Upper lobe of left lung (tissue), 6 donors: ENCODE measurements at places on chromosomes 2 and 18. TPM values are rescaled to one million over a fixed set of nuclear protein-coding genes. Genes with fewer than 3 reads are reported as not detected.

GRCh38 chr2:6535572-6535971 lies 330.1 kb downstream of the CMPK2 start:
- no peak overlapping the region for H3K4me3 ChIP-seq
- no peak for DNase-seq
- no peaks in the 10 kb centered on the region for H3K36me3 ChIP-seq

- no peak overlapping the region for H3K4me3 ChIP-seq
- no peak for DNase-seq
- H3K4me1 ChIP-seq = peaks cover 5% of the 10 kb centered on the region
- no peak overlapping the region for H3K27ac ChIP-seq
- H3K27me3 ChIP-seq = no peaks in the 10 kb centered on the region
Measured at GRCh38 chr2:69067026-69067630, 54.1 kb downstream of the ANTXR1 start.

DNA sequence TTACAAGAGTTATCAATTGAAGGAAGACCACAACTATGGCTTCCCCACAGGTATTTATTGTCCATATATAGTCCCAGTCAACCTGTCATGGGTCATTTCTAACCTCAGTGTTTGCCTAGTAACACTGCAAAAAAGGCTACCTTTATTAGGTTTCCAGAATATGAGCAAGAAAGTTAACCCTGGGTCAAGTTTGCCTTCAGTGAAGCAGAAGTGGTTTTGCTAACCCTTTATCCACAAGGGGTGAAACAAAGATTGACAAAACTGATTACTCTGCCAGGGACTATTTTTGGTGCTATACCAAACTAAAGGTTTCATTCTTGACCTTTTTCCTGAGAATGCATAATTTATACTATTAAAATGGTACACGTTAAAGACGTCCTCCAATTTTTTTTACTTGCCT lies 28.8 kb downstream of the SP100 start:
- no peaks in the 10 kb centered on the region for H3K27me3 ChIP-seq
- no peak overlapping the region for H3K27ac ChIP-seq
- DNase-seq = no peak
- H3K4me3 ChIP-seq = no peak overlapping the region

GRCh38 chr2:122072666-122073065 lies 317.2 kb downstream of the TSN start:
- H3K4me3 ChIP-seq = no peak overlapping the region
- no peak overlapping the region for H3K27ac ChIP-seq
- no peaks in the 10 kb centered on the region for H3K36me3 ChIP-seq
- no peaks in the 10 kb centered on the region for H3K27me3 ChIP-seq
- no peaks in the 10 kb centered on the region for H3K4me1 ChIP-seq

DNA sequence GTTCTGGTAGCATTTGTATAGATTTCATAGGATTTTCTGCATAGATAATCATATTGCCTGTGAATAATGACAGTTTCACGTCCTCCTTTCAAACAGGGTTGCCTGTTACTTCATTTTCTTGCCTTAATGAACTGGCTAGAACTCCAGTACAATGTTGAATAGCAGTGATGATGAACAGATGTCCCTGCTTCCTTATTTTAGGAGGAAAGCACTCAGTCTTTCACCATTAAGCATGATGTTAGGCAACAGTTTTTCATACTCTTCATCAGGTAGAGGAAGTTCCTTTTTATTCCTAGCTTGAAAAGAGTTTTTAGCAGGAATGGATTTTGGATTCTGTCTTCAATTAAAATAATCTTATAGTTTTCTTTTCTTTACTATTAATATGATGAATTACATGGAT lies 39.7 kb downstream of the C2orf76 start:
- no peaks in the 10 kb centered on the region for H3K36me3 ChIP-seq
- DNase-seq = no peak
- H3K27ac ChIP-seq = no peak overlapping the region
- no peaks in the 10 kb centered on the region for H3K4me1 ChIP-seq
- no peak overlapping the region for H3K4me3 ChIP-seq

DNA sequence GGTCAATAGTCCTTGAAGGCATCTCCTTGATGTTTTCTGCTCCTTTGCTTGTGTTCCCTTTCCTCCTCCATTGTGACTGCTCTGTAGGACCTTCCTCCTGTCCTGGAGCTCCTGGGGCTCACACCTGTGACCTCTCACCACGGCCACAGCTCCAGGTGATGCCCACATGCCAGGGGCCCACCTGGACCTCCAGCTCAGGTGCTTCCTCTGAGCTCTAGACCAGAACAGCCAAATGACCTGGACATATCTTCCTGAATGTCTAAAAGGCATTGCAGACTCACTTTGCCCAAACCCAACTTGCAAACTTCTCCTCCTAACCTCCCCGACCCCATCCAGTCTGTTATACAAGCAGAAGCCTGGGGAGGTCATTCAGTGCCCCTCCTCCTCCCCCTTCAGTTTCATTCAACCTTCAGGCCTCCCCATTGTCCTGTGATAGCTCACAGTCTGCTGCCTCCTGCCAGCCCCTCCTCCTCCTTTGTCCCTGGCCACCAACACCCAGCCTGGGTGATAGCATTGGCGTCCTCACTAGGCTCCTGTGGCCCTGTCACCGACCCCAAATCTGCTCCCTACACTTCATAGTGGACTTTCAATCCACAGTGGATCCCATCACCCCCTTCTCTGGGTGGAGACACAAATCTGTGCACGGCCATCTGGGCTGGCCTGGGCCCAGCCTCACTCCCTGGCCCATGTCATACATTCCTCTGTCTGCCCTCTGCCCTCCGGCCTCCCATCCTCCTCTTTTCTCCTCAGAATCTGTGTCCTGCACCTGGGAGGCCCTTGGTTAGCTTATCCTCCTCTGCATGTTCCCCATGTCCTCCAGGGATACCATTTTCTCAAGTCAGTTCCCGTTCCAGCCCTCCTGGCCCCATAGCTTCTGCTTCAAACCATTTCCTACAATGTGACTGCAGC lies 310.4 kb upstream of the HDAC4 start:
- no peak for DNase-seq
- no peak overlapping the region for H3K27ac ChIP-seq
- H3K36me3 ChIP-seq = no peaks in the 10 kb centered on the region
- H3K4me1 ChIP-seq = no peaks in the 10 kb centered on the region
- no peak overlapping the region for H3K4me3 ChIP-seq

DNA sequence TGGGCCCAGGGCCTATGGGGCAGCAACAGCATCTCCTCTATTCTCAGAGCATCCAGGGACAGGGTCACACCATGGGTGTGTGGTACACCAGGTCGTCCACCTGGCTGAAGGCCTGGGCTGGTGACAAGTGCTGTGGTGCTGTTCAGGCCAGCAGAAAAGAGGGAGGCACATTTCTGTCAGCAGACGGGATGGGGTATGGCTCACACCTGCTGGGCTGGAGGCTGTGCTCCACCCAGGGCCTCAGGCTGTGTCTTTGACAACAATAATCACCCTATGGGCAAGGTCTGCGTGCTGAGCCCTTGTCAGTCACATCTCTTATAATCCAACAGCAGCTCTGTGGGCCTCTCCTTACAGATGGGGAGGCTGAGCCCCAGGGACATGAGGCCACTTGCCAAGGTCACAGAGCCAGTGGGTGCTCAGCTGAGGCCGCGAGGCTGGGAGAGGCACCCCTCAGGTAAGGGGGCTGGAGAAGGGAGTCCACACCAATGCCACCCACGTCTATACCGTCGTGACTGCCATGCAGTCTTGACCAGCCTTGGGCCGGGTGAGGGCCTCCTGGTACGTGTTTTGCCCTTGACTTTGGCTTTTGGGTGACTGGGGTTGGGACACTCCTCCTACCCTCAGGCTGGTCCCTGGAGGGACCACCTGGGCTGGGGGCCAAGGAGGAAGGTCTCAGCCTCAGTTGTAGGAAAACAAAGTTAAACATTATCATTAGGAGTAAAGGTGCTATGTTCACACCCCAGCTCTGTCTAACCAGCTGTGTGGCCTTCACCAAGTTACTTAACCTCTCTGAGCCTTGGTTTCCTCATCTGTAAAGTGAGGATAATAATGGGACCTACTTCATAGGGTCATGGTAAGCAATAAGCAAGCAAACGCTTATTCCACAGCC lies 5.6 kb upstream of the HS6ST1 start:
- no peak overlapping the region for H3K4me3 ChIP-seq
- no peaks in the 10 kb centered on the region for H3K27me3 ChIP-seq
- H3K36me3 ChIP-seq = no peaks in the 10 kb centered on the region

GRCh38 chr2:23803264-23803964 lies 123.5 kb downstream of the ATAD2B start:
- no peaks in the 10 kb centered on the region for H3K27me3 ChIP-seq
- no peak overlapping the region for H3K4me3 ChIP-seq
- H3K36me3 ChIP-seq = no peaks in the 10 kb centered on the region
- H3K4me1 ChIP-seq = no peaks in the 10 kb centered on the region

GRCh38 chr2:70895249-70895648 lies 40.5 kb upstream of the ATP6V1B1 start:
- H3K36me3 ChIP-seq = no peaks in the 10 kb centered on the region
- peaks cover 13% of the 10 kb centered on the region for H3K4me1 ChIP-seq
- no peak for DNase-seq

- H3K4me1 ChIP-seq = no peaks in the 10 kb centered on the region
- no peak overlapping the region for H3K4me3 ChIP-seq
- DNase-seq = no peak
- H3K27me3 ChIP-seq = no peaks in the 10 kb centered on the region
Measured at GRCh38 chr2:32952761-32953476, 6.2 kb downstream of the LTBP1 start.

DNA sequence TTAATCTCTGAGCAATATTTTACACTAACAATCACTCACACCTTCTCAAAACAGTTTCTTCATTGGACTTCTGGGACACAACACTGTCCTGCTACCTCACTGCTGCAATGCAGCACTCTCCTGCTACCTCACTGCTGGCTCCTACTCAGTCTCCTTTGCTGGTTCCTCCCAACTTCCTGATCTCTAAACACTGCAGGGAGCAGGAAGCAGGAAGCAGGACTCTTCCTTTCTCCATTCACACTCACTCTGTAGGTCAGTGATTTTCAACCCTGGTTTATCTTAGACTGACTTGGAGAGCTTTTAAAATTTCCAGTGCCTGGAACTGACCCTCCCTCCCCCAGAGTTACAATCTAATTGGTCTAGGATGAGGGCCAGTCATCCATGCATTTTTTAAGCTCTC lies 243.4 kb upstream of the RBBP8 start:
- H3K27me3 ChIP-seq = no peaks in the 10 kb centered on the region
- no peaks in the 10 kb centered on the region for H3K36me3 ChIP-seq
- no peak overlapping the region for H3K4me3 ChIP-seq
- no peak overlapping the region for H3K27ac ChIP-seq

DNA sequence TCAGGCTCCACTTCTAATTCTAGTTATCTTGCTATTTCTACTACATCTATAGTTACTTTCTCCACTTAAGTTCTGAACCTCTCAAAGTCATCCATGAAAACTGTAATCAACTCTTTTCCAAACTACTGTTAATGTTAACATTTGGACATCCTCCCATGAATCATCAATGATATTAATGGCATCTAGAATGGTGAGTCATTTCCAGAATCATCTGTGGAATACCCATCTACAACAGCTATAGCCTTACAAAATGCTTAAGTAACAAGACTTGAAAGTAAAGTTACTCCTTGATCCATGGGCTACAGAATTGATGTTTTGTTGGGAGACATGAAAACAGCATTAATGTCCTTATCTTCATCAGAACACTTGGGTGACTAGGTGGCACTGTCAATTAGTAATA lies 35.4 kb downstream of the BARD1 start:
- no peaks in the 10 kb centered on the region for H3K4me1 ChIP-seq
- peaks cover 7% of the 10 kb centered on the region for H3K36me3 ChIP-seq
- H3K4me3 ChIP-seq = no peak overlapping the region
- H3K27me3 ChIP-seq = no peaks in the 10 kb centered on the region
- no peak overlapping the region for H3K27ac ChIP-seq

GRCh38 chr18:13267431-13267873 lies 48.9 kb downstream of the LDLRAD4 start:
- H3K36me3 ChIP-seq = no peaks in the 10 kb centered on the region
- no peak overlapping the region for H3K27ac ChIP-seq

GRCh38 chr2:26581266-26581990 lies 59.7 kb downstream of the CIB4 start:
- H3K36me3 ChIP-seq = no peaks in the 10 kb centered on the region
- H3K4me3 ChIP-seq = no peak overlapping the region
- no peak overlapping the region for H3K27ac ChIP-seq
- H3K27me3 ChIP-seq = no peaks in the 10 kb centered on the region
- no peaks in the 10 kb centered on the region for H3K4me1 ChIP-seq
- DNase-seq = no peak

DNA sequence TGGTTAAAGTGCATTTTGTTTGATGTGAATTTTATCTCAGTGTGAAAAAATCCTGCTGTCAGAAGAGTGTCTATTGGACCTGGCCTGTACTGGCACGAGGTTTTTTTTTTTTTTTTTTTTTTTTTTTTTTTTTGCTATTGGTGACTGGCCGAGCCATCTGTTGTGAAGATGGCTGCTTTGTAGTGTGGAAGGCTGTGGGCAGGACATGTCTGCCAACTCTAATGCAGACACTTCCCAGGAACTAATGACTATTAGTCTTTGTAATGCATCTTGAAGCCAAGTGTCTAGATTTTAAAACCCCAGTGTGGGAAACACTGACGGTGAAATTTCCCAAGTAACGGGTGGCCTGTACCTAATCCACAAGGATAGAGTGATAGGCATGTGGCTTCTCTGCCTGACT lies 34.3 kb downstream of the ZAP70 start:
- no peak overlapping the region for H3K27ac ChIP-seq
- no peaks in the 10 kb centered on the region for H3K4me1 ChIP-seq
- H3K36me3 ChIP-seq = no peaks in the 10 kb centered on the region
- no peak overlapping the region for H3K4me3 ChIP-seq
- no peak for DNase-seq

GRCh38 chr2:78486565-78486964 lies 538.9 kb upstream of the REG3G start:
- no peaks in the 10 kb centered on the region for H3K36me3 ChIP-seq
- no peaks in the 10 kb centered on the region for H3K4me1 ChIP-seq
- no peak overlapping the region for H3K4me3 ChIP-seq

DNA sequence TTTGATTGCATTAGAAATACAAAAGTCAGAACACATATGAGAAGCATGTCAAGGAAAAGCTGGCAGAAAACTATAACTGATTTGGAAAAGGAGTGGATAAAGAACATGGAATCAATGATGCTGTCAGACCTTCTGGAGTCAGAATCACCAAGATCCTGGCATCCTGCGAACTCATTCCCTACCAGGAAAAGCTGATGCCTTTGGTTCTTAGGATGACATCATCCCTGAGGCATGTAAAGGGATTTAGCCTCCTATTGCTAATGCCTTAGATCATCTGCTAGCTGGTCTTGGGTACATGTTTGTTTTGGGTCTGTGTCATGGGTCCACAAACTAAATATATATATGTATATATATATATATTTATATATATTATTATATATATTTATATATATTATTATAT lies 680.7 kb downstream of the EPHA4 start:
- no peak overlapping the region for H3K4me3 ChIP-seq
- H3K36me3 ChIP-seq = no peaks in the 10 kb centered on the region
- H3K27ac ChIP-seq = no peak overlapping the region
- DNase-seq = no peak
- H3K27me3 ChIP-seq = no peaks in the 10 kb centered on the region

GRCh38 chr18:6741232-6741663 lies 11.7 kb downstream of the ARHGAP28 start:
- no peak for DNase-seq
- peaks cover 3% of the 10 kb centered on the region for H3K4me1 ChIP-seq

GRCh38 chr18:24176727-24177416 lies 38.0 kb downstream of the CABYR start:
- no peak overlapping the region for H3K4me3 ChIP-seq
- H3K4me1 ChIP-seq = no peaks in the 10 kb centered on the region
- H3K36me3 ChIP-seq = no peaks in the 10 kb centered on the region
- no peak overlapping the region for H3K27ac ChIP-seq

The C2orf92 gene
- total RNA-seq = 31.7 TPM

The C2orf15 gene
- 1.1 TPM for total RNA-seq

The CYP27C1 gene
- total RNA-seq = not detected

The VAMP5 gene
- total RNA-seq = 57.5 TPM

The ZFAND2B gene
- total RNA-seq = 43.8 TPM

The GATA6 gene
- 29.7 TPM for total RNA-seq

The LAMA3 gene
- 88.2 TPM for total RNA-seq
